SHP77 (cell line): ENCODE measurements at places on chromosomes 7 and 10.

- no peak for DNase-seq
Measured at GRCh38 chr10:84727398-84727797, 399.0 kb downstream of the CCSER2 start.

DNA sequence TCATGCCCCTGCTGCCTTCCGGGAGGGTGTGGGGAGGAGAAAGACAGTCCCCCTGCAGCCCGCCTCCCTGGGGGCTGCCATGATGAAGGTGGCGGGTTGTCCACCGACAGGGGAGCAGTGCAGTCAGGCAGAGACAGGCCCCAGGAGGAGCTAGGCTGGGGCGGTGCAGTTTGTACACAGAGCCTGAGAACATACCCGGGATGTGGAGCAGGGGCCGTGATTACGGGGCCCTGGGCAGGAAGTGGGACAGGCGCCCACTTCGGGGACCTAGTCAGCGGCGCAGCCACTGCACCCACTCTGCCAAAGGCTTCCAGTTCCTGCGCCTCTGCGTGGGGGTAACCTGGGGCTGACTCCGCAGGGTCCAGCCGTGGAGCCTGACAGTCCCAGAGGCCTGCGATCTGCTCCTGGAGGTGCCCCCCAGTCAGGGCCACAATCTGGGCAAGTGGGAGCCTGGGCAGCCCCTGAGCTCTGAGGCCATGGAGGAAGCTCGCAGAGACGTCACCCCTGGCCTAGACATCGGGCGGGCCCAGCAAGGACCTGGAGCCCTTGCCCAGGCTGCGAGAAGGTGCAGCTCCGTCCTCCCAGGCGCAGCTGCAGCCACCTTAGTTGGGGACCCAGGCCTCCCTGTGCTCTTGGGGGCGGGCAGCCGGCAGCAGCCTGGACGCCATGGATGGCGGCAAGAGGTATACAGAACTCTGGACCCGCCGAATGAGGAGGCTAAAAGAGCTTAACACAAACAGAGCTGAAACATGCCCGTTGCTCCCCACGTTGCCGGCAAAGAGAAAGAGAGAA is 1356.8 kb downstream of the XPNPEP1 start:
- DNase-seq: peak; percentile 47

DNA sequence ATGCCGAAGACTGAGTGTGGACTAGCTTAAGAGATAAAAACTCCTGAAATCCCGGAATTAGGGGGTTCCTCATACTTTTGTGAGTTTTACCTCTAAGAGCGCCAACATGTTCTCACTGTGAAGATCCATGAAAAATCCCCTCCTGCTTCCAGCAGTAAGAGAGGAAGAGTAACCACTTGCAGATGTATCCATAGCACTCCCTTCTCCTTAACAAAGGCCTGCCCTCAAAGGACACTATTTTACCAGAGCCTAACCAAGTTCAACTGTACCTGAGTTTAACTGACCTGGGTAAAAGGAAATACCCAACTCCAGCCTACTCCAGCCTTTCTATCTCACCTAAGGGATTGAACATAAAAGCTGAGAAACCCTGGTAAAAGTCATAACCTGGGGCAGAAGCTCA is 280.9 kb downstream of the POLR1F start:
- no peak for DNase-seq

GRCh38 chr10:84195044-84195830 is 900 bp downstream of the CDHR1 start:
- DNase-seq: no peak

GRCh38 chr10:114953047-114953446 is 15.1 kb downstream of the TRUB1 start:
- no peak for DNase-seq

- DNase-seq: no peak
Measured at GRCh38 chr10:17443707-17444387, 10.5 kb downstream of the ST8SIA6 start.

DNA sequence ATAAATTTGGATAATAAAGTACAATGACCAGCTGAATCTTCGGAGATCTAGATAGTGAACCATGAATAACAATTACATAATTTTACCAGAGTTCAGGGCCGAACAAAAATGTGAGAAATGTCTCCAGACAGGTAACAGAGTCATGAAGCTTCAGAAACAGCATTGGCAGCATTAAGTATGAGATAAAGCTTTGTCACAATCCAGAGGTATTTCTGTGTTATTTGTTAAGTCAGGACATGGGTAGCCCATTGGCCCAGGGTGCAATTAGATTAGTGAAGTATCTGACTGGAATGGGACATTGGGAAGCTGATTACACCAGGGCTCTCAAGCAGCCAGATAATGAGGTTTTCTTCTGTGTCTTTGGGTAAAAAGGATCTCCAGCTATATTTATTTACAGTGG is 184.2 kb upstream of the PPP1R3A start:
- DNase-seq: no peak

- DNase-seq: no peak
Measured at GRCh38 chr7:155001756-155002410, 1.0 kb downstream of the PAXIP1 start.

DNA sequence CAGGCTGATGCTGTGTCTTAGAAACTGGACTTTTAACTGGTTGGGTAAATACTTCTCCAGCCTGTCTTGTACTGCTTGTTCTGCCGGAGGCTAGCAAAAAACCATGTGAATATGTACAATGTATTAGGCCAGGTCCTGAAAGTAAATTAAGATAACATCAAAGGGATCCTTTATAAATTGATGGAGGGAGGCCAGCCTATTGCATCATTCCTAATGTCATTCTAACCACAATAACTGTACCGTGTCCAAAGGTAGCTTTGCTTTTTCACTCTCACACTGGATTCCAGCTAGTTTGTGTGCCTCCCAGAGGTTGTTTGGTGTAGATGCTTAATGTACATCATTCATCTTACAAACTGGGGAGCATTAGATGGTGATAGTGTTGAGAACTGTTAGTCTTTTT is 91.2 kb upstream of the SEM1 start:
- DNase-seq: no peak

GRCh38 chr7:83038787-83039186 is 123.9 kb downstream of the PCLO start:
- no peak for DNase-seq

DNA sequence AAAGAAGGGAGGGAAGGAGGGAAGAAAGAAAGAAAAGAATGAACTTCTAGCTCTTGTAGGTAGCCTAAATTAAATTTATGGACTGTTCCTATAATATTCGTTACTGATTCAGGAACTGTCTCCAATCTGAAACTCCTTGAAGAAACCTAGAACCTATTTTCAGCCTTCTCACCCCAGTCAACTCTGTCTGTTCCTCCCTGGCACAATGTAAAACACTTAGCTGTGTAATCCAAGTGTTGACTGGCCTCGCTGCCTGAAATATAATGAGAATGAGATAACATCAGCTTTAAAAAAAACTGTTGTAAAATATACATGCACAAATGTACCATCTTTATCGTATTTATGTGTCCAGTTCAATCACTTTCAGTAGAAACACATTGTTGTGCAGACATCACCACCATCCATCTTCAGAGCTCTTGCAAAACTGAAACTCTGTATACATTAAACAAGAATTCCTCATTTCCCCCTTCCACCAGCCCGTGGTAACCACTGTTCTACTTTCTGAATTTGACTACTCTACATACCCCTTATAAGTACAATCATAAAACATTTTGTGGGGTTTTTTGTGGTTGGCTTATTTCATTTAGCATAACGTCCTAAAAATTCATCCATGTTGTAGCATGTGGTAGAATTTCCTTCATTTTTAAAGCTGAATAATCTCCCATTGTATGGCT is 6.3 kb upstream of the C7orf33 start:
- no peak for DNase-seq

- DNase-seq: no peak
Measured at GRCh38 chr7:83117466-83117865, 45.2 kb downstream of the PCLO start.

GRCh38 chr10:47101807-47102206 is 190.6 kb downstream of the PTPN20 start:
- no peak for DNase-seq

DNA sequence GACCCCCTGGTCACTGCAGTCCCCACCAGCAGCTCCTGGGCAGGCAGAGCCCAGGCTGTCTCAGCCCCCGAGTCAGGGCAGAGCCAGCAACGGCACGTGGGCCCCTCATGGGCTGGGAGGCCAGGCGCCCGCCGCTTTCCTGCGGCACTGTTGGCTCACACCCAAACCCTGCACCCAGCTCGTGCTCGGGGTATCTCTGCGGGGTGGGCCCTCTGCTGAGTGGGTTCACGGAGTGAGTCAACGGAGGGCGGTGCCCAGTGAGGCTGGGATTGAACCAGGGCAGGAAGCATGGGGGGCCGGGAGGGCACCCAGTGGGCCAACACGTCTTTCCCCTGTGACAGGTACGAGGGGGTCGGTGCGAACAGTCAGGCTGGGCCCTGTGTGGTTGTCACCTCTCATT is 28.9 kb downstream of the ADAP1 start:
- no peak for DNase-seq

DNA sequence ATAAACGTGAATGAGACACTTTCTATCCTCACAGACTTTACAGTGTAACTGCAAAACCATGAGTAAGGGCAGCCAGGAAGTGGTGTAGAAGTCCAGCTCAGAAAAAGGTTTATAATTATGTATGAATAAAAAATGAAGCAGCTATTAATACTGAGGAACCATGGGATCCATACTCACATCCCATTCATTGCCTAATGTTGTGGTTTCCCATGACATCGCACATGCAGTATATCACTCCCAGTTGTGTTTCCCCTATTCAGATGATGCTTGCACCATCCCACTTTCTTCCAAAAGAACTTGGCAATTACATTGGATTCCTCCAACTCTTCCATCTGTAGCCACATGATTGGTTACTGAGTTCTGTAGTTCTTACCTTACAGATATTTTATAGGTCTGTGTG is 74.5 kb upstream of the SEMA3D start:
- no peak for DNase-seq

GRCh38 chr10:73810735-73811465 is 498 bp downstream of the NDST2 start:
- no peak for DNase-seq

- DNase-seq: no peak
Measured at GRCh38 chr10:30839652-30840051, 192.0 kb downstream of the ZNF438 start.
